Activated CD4-positive, alpha-beta T cell treated with anti-CD3 and anti-CD28 coated beads, Interleukin-2, amount 50 U/mL, for 4 hours (primary cell): ENCODE measurements at places on chromosomes 3 and 15.

DNA sequence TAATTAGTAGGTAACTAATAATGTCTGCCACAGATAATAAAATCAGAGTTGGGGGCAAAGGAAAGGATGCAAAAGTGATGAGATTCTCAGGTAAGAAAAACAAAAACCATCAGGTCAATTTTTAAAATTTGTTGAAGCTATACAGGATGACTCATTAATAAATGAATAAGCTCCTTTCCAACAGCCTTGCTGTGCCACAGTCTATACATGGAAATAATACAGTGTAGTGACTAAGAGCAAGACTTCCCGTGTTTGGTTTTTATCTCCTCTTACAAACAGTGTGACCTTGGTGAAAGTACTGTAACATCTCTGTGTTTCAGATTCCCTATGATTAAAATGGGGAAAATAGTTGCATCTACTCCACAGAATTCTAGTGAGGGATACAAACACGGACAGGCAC is 331.6 kb downstream of the PYDC2 start:
- DNase-seq, result no peak

GRCh38 chr15:34986771-34987480 is 1.2 kb downstream of the ZNF770 start:
- no peak for DNase-seq

DNA sequence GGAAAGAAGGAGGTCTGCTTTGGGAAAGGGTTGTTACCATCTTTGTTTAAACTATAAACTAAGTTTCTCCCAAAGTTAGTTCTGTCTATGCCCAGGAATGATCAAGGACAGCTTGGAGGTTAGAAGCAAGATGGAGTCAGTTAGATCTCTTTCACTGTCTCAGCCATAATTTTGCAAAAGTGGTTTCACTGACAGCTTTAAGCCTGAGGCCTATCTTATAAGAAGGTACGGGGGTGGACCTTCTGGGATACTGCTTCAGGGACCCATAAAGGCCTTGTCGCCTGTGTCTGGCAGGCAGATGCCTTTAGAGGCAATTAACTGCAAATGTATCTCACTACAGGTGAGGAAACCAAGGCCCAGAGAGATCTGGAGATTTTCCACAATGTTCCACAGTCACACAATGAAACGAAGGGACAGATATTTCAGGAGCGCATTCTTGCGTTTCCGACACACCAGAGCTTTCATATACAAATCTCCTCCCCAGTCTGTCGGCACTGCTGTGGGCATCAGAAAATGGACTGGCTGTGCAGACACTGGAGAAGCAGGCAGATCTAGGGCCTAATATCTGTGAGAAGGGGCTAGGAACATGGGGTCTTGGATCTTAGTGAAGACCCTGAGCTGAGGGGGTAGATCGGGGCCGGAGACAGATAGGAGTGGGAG is 169.5 kb upstream of the SMAD3 start:
- DNase-seq, result no peak

GRCh38 chr3:42572278-42572677 is 9.5 kb downstream of the SEC22C start:
- DNase-seq, result peak; percentile 6

DNA sequence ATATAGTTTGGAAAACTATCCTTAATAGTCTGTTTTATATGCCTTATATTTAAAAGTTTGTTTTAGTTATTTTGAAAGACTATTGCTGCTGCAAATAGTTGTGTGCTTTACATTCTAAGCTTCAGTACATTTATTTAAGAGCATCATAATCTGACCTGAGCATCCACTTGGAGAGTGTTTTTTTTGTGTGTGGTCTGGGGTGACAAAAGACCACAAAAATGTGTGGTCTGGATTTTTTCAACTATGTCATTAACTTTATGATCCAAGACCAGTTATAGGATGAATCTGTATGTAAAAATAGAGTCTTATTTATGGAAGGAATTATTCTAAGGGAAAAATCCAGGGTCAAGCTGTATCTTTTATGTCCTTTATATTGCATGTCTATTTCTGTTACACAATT is 77.4 kb downstream of the SLTM start:
- no peak for DNase-seq

- no peak for DNase-seq
Observed at GRCh38 chr3:194757647-194758061, 72.0 kb downstream of the FAM43A start.

GRCh38 chr3:10292505-10293419 is at the start of gene GHRL:
GHRL (minus strand) TSS chr3:10292947; CDS start chr3:10290180, 2,767 bp downstream.
- DNase-seq, result no peak

DNA sequence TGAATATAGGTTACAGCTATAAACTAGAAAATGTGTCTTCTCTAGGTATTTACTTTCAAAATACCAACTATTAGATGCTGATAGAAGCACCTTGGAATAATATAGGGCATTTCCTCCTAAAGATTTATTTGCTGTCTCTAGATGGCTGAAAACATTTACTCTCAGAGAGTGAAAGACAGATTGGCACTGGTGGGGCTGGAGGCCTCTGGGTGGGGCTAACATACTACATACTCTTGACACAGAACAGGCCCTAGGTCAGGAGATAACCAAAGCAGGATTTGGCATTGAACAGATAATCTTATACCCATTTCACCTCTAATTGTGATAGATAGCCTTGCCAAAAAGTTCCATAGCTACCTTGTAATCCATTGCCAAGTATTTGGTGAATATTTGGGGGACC is 253.3 kb upstream of the TBC1D5 start:
- DNase-seq, result no peak

- DNase-seq, result no peak
Observed at GRCh38 chr15:58401276-58401675, 30.5 kb upstream of the LIPC start.

- no peak for DNase-seq
Observed at GRCh38 chr15:74032606-74033561, 38.4 kb downstream of the PML start.

DNA sequence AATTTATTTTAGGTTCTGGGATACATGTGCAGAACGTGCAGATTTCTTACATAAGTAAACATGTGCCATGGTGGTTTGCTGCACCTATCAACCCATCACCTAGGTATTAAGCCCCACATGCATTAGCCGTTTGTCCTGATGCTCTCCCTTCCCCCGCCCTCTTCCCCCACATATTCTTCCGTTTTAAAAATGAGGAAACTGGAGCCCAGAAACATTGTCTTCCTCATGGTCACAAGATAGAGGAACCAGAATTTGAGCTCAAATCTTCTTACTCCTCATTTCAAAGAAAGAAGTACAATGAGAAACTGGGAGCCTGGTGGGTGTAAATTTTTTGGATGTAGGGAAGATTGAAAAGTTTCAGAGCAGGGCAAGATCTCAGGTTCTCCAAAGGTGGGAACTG is 56.1 kb upstream of the USP3 start:
- DNase-seq, result no peak
